Mesothelial cell of epicardium (in vitro differentiated cells): ENCODE measurements at places on chromosomes 3 and 15. TPM values are rescaled to one million over a fixed set of nuclear protein-coding genes. Genes with fewer than 3 reads are reported as not detected.

MEIS2 gene
- 377 to 397 TPM (median 379 TPM) in 3 replicates for total RNA-seq

GABRG3 gene
- 2.5 to 3.1 TPM (median 3.0 TPM) in 3 replicates for total RNA-seq

DNA sequence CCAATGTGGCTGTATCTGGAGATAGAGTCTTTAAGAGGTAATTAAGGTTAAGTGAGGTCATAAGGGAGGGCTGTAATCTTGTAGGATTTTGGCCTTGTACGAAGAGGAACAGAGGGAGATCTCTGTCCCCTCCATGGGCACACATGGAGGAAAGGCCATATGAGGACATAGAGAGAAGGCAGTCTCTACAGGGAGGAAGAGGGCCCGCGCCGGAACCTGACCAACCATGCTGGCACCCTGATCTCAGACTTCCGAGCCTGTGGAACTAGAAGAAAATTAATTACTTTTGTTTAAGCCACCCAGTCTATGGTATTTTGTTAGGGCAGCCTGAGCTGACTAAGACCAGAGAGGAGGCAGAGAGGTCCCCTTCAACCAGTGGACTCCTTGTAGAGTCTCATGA is 17.7 kb upstream of the MRPS22 start:
- DNase-seq: no peak

DNA sequence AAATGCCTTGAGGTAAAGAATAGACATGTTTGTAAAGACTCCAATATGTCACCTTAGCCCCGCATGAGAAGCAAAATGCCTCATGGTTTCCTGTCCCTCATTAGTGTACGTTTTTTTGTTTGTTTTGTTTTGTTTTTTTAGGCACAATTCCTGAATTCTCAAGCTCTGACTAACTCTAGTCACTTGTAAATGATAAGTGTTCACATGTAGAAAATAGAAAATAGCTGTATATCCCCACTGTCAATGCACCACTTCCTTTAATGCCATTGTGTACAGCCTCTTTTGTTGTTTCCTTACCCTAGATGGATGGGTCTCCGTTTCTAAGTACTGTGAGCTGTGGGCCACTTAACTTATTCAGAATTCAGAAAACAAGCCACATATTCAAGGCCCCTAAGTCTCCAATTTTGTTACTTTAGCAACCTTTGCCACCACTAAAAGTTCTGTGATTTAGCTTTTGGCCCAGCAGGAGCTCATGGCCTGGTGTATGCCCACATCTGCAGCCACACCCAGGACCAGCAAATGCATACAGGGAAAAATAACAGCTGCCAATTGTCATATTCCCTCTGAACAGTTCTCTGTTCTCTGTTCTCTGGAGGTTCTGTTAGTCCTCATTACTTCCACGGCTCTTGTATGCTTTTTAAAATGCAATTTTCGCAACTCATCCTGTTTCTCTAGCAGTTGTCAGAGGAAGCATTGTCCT is 655.5 kb downstream of the GBE1 start:
- DNase-seq: no peak

GRCh38 chr15:34065261-34065660 is 26.3 kb upstream of the AVEN start:
- DNase-seq: no peak

DNA sequence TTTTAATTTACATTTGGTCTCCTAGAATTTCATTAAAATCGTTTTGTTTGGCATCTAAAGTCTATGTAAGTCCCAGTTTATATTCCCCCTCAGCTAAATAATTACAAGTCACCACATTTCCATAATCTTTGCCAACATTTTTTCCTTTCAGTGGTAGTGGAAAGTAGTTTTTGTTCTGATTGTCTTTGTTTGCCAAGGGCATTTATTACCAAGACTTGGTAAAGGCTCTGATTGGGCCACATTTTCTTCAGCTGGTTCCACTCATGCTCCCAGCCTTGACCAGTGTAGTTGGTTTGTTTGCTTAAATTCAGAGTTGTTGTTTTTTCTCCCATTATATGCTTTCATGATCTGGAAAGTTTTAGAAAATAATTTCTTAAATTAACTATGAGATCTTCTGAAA is 153.4 kb upstream of the MME start:
- DNase-seq: no peak

DNA sequence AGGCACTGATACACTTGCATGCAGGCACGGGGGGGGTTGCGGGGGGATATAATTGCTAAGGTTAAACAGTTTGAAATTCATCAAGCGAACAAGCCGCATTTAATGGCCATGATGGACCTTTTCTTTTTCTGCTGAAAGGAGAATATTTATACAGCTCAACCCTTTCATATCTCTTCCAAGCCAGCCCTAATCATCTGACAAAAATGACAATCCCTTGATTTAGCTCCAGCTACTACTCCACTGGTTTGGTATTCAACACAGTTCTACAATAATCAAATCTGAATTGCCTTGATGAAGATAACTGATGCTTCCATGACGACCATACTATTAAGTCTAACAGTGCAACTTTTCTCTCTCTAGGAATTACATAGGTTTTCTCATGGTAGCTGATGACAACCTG is 374.9 kb downstream of the PLCL2 start:
- DNase-seq: no peak
